ENCODE measurements at places on chromosomes 3 and 15.

- no peak for ATAC-seq
These were observed 415.8 kb upstream of the GOLIM4 start for GRCh38 chr3:168511428-168512014.

DNA sequence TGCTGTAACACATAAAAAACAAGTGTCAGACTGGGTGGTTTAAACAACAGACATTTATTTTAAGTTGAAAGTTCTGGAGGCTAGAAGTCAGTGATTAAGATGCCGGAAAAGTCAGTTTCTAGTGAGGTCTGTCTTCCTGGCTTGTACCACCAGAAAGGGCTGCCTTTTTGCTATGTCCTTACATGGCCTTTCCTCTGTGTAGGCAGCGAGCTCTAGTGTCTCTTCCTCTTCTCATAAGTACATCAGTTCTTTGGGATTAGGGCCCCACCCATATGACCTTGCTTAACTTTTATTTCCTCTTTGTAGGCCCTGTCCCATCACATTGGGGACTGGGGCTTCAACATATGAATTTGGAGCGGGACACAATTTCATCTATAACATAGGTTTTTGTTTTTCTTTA, 128.0 kb downstream of the BBX start:
- ATAC-seq = no peak

DNA sequence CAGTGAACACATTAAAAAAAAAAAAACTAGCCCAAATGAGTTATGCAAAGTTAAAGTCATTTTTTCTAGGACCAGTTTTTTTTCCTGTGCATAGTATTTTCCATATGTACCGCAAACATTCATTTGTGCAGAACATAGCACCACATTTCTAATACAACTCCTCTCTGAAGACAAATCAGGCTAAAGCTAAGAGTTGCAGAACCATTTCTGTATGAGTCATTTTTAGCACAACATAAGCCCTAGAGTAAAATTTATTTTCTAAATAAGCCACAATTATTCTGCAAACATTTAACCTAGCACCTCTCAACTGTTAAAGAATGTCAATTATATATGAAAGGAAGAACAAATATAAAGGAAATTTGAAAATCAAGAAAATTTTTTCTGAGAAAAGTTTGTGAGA, 375.8 kb downstream of the TIGIT start:
- ATAC-seq = no peak

DNA sequence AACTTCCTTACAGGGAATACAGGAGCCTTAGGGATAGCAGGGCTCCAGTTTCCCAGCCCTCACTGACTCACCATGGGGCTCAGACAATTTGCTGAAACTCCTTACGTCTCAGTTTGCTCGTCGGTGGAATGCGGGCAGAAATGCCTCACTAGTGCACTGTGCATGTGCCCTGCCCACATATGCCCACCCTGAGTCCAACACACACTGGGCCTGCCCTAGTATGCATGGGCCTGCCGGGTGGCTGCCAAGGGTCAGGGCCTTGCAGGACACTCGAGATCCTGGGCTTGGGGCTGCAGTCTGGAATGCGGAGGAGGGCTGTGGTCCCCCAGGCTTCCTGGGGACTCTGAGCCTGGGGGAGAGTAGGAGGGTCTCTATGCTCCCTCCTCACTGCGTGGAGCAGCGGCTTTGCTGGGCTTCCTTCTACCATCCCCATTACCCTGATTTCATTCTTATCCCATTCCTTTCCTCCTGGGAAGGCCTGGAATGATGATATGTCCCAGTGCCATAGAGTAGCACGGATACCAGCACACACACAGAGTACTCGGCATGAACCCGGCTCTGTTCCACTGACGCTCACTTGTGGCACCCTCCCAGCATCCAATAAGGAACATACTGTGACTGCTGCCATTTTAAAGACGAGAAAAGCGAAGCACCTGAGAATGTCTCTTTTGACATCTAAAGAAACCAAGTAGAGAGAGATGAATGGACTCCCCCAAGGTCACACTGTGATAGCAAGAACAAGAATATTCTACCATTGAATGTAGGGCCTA, 124.2 kb downstream of the ASB7 start:
- ATAC-seq = no peak

DNA sequence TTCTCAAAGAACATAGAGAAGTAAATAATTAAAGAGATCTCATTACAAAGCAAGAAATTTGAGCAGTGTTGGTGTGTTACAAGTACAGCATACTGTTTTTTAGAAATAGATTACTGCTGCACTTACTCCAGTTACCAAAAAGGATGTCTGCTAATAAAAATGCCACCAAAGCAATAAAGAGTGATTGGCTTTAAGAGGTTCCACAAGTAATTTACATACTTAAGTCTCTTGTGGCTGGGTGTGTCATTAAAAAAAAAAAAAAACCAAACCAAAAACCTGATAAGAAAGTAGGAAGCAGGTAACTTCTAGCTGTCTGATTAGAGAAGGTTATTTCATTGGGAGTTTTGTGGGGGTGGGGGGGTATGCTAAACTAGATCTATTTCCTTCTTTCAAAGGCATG, 15.2 kb downstream of the RAB11A start:
- no peak for ATAC-seq

DNA sequence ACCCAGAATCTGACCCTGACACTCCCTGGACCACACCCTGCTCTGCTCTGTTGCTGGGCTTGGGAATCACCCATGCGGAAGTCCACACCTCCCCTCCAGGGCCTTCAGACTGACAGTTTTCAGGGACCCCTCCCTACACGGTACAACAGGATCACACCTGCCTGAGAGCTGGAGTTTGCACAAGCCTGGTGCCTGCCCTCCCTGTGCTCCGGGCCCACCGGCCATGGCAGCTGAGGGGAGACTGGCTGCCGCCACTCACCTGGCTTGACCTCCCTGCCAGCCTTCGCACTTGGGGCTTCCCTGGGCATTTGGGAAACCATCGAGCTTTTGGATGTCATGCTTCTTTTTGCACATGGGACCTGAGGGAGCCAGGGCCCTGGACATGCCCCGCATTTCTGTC, 95.9 kb upstream of the ANKRD34C start:
- ATAC-seq = no peak

- ATAC-seq = no peak
These were observed 3.7 kb downstream of the GRAMD2A start for GRCh38 chr15:72193836-72194396.

DNA sequence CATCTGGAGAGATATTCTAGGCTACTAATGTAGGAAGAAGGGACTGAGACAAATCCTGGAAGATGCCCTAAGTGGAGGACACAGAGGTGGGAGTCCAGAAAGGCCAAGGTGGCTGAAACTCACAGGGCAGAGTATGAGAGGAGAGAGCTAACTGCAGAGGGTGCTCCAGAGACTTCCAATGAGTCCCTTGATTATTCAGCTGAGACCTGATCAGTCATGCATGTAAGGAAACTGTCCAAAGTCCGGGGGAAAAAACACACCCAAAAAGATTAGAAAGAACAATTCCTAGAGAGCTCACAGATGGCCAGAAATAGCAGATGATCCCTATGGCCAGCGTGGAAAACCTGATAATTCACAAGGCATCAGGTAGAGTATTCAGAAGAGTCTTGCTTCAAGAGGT, 18.7 kb upstream of the FOXP1 start:
- no peak for ATAC-seq

- no peak for ATAC-seq
These were observed 54.4 kb downstream of the MYZAP start for GRCh38 chr15:57646087-57646486.

GRCh38 chr15:63121382-63122001, at the start of gene LACTB:
LACTB (plus strand) TSS chr15:63121861; CDS start chr15:63121872, 11 bp downstream.
- peak; percentile 93 for ATAC-seq

DNA sequence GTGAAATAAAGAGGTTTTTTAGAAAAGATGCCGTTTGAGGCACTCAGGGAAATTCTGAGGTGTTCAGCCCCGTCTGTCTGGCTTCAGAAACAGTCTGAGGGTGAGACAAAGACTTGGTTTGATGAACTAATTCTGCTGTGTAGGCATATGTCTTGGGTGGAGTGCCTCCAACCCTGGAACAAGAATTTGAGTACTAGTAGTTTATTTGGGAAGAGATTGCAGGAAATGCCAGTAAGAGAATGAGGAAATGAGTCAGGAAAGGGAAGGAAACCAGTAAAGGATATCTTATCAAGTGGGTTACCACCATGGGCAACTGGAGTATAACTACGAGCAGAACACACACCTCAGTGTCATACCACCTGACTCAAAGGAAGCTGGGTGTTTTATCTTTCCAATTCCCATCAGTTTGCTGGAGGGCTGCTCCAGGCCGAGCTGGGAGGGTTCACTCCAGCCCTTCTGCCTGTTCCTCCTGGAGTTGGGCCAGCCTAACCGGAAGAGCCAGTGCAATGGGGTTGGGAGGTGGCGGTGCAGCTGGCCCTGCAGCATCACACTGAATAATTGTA, 75.3 kb downstream of the TGFBR2 start:
- no peak for ATAC-seq

GRCh38 chr3:149575961-149576564, 81.8 kb downstream of the WWTR1 start:
- no peak for ATAC-seq

- no peak for ATAC-seq
These were observed 472.1 kb downstream of the SOX2 start for GRCh38 chr3:182183716-182184430.
